ENCODE measurements at places on chromosomes 1 and 21.

- DNase-seq: no peak
These were observed 67.5 kb downstream of the ATP6V1G3 start for GRCh38 chr1:198472997-198473396.

- DNase-seq: no peak
These were observed 24.0 kb downstream of the CDK18 start for GRCh38 chr1:205528446-205528886.

- DNase-seq: no peak
These were observed 125.1 kb downstream of the PRRX1 start for GRCh38 chr1:170789063-170789462.

DNA sequence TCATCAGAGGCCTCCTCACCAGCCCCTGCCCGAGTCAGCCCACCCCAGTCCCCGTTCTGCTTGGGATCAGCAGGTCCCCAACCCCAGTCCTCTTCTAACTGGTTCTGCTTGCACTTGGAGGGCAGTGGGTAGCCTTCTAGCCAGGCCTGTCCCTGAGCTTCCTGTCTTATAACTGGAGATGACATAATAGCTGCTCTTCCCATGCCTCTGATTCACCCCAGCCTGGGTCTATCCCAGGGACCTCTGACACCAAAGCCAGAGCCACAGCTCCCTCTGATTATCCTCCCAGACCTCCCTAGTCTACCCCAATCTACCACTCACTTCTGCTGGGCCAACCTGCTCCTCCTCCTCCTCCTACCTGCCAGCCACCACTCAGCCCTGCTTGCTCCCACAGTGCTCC is 31.4 kb downstream of the IQGAP3 start:
- no peak for DNase-seq

- no peak for DNase-seq
These were observed 61.2 kb downstream of the ERI3 start for GRCh38 chr1:44293761-44294315.

- DNase-seq: no peak
These were observed 7.9 kb downstream of the KLHDC8A start for GRCh38 chr1:205348554-205349487.

DNA sequence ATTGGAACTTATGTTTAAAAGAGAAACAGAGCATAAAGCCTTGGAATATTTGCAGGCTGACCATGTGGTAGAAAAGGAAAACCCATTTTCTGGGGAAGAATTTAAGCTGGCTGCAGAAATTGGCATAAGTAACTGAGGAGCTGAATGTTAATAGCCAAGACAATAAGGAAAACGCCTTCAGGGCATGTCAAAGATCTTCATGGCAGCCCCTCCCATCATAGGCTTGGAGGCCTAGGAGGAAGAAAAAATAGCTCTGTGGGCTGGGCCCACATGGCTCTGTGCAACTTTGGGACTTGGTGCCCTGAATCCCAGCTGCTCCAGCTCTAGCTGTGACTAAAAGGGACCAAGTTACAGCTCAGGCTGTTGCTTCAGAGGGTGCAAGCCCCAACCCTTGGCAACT is 51.5 kb downstream of the CTH start:
- DNase-seq: no peak

- no peak for DNase-seq
These were observed 730.2 kb downstream of the LRRIQ3 start for GRCh38 chr1:73467731-73468130.

GRCh38 chr1:40772146-40772955 is 11.2 kb upstream of the KCNQ4 start:
- no peak for DNase-seq

GRCh38 chr1:119184972-119185371 is 44.5 kb upstream of the WARS2 start:
- DNase-seq: no peak

GRCh38 chr1:187942986-187943385 is 1114.2 kb downstream of the PLA2G4A start:
- peak; percentile 16 for DNase-seq

DNA sequence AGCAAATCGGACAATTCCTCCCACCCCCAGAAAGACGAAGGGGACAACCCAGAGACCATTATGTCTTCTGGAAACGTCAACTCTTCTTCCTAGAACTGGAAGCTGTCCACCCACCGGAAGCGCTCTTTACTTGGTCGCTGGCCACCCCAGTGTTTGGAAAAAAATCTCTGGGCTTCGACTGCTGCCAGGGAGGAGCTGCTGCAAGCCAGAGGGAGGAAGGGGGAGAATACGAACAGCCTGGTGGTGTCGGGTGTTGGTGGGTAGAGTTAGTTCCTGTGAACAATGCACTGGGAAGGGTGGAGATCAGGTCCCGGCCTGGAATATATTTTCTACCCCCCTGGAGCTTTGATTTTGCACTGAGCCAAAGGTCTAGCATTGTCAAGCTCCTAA is 3.2 kb downstream of the S1PR1 start:
- no peak for DNase-seq

DNA sequence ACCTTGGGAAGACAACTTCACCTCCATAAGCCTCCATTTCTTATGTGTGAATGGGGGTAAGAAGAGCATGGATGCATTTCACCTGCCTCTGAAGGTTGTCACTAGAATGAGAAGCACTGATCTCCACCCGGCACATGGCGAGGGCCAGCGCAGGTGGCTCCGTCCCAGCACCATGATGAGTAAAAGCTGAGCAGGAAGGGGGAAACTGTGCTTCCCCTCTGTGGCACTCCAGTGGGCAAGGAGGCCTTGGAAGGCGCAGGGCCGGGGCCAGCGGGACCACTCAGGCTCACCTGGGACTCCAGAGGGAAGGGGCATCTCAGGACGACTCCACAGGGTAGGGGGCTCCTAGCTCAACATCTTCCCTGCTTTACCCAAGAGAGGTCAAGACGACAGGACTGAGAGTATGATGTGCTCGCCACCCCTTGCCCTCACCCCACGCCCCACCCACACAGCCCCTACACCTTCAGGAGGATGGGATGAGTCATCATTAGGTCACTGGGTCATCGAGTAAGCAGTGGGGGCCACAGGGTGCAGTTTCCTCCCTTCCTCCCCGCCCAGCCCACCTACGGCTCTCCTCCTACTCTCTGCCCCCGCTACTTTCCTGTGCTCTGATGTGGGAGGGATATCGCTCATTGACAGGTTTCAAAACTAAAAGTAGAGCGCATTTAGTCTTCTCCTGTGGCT is 112.1 kb downstream of the HIVEP3 start:
- no peak for DNase-seq

DNA sequence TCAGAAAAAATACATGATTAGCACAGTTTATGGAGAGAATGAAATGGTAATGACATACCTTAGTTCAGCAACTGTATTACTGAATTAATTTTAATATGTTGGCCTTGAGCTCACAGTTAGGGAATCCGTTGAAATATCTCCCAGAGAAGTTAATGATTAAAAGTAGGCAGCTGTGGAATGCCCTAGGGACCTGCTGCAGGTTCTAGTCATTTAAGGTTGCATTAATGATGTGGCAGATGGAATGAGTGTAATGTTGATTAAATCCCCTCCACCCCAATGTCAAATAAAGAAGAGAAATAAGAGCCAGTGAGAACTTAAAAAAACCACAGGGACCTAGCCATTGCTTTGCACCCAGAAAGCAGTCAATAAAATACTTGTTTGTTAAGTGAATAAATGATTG is 40.3 kb upstream of the TRIM45 start:
- no peak for DNase-seq

- DNase-seq: no peak
These were observed 398.3 kb downstream of the SEC16B start for GRCh38 chr1:177571485-177572076.

- no peak for DNase-seq
These were observed 25.4 kb upstream of the LRRC3 start for GRCh38 chr21:44429894-44430293.

DNA sequence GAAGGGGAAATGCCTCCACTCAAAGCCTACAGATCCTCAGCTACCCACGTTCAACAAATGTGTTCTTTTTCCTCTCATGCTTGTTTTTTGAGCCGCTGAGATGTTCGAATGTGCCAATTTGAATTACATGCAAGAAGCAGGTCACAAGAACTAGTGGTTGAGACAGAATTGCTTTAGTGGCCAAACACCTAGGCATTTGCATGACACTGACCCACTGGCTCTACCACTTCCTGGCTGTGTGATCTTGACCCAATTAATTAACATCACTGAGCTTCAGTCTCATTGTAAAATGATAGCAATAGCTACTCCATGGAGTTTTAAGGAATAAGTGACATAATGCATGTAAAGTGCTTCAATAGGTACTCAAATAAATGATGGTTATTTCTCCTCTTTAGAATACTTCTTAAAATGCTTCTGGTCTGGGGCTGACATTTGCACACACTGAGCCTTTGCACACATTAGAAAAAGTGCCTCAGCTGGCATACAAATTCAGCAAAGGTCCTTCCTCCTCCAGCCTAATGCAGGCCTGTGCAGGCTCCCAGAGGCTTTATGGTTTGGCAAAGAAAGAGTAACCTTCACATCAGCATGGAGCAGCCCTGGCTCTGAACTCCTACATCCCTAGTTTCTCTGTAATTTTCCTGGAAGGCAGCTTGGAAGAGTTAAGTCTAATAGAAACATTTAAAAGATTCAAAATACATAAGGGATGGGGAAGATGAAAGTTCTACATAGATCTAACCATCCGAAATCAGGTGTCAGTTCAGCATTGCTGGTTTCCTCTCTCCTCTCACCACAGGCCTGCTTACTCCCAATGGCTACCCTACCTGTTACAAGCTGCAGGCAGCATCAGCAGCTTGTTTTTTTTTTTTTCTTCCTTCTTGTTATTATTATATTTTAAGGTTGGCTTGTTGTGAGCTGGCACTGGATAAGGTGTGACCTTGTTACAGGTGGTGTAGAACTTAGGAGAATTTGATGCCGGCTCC is 107.4 kb downstream of the TBX19 start:
- no peak for DNase-seq

GRCh38 chr1:81329041-81329440 is 471.7 kb upstream of the ADGRL2 start:
- no peak for DNase-seq

DNA sequence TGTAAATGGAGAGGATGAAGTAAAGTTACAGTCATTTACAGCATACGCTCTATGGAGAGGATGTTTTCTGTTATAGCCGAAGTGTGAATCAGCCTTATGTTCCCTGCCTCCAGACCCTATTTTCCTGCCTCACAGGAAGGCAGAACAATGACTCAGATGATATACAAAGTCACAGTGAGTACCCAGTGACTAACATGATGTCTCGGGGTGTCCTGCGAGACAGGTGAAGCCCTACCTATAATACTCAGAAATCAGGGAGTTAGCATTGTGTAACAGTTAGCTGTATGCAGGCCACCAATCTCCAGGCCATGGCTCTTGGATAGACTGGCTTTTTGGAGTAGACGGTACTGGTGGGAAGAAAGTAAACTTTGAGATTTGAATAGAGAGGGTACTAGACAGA is 55.6 kb upstream of the FBXO28 start:
- no peak for DNase-seq

DNA sequence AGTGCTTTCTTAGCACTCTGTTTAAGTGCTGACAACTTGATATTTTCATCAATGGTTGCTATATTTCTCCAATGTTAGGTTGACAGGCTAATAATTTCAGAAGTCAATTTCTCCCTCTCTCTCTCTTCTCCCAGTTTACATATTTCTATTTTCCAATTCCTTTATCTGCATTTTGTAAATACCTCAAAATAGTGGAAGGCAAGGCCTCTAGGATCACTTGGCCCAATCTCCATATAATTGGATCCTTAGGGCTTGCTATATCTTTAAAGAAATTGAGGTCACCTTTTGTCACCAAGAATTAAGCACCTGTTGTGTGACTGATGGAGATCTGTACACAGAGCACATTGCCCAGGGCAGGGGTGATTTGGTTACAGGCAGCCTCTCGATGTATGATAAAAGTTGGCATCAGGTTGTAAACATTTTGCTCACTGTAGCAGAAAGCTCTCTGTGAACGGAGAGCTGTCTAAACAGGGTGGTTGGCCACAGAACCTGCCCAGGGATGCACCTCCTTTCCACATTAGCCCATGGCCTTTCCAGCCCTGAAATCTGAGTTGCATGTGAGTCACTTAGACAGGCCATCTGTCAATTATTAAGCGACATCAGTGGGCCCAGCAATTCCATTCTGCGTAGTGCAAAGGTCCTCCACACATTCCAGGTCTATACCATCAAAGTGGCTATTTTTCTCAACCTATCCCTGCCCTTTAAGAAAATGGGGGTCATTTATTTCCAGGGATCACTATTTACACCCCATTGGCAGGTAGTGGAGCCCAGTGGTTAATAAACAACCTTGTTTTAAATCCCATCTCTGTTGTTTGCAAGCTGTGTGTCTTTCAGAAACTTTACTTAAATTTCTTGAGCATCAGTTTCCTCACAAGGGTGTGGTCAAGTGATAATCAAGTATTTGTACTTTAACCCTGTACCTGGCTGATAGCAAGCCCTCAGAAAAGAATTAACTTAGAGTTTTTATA is 29.1 kb upstream of the IRF2BP2 start:
- DNase-seq: no peak

DNA sequence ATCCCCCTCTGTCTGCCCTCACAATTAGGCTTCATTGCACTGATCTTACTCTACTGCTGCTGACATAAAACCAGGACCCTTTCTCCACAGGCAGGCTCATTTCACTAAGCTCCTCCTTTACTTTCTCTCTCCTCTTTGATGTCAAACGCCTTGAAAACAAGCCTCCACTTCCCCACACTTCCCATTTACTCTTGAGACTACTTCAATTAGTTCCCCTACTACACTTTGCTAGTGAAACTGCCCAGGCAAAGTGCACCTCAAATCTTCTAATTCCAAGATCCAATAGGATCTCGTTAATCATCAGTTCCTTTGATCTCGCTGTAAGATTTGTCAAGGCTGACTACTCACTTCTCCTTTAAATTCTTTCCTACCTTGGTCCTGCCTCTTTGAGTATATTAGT is 5.9 kb upstream of the CDC20 start:
- DNase-seq: no peak

DNA sequence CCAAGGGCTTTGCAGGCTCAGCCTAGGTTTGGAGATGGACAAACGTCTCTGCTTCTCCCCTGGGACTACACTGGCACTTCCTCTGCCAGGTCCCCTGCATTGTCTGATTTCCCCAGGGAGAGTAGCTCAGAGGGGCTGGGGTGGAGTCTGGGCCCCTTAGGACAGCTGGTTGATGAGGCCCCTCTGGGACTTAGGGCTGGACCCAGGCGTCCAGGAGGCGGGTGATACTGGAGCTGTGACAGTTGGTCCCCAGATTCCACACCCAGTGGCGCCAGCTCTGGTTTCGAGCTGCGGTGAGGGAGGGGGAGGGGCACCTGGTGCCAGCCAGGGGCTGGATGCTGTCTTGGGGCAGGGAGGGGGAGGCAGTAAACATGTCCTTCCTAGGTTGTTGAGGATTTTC is 7.4 kb upstream of the MEX3A start:
- DNase-seq: no peak

DNA sequence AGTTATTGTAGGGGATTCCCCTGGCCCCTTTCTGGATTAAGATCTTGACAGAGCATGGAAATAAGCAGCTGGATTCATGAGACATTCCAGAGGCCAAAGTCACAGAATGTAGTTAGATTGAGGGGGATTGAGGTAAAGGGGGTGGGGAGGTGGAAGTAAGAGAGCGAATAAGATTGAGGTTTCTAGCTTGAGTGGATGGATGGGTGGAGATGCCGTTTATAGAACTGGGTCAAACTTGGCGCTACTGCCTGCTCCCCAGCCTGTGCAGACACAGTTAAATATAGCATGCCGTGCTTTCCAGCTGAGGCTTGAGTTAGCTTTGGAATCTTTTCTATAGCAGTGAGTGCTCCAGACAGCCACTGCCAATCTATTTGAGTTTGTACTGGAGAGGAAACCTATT is 85.7 kb downstream of the DYRK1A start:
- DNase-seq: peak; percentile 49

GRCh38 chr21:15141261-15141970 is 76.6 kb upstream of the NRIP1 start:
- DNase-seq: no peak

GRCh38 chr1:113320972-113321680 is 69.2 kb upstream of the MAGI3 start:
- DNase-seq: no peak

- peak; percentile 62 for DNase-seq
These were observed 15.5 kb downstream of the MEAF6 start for GRCh38 chr1:37498872-37499617.

Data from HS-5 (cell line).